Dorsolateral prefrontal cortex (tissue), 122 donors: ENCODE measurements at places on chromosomes 2 and 18.
A peak's percentile ranks its signal among the peaks of the same experiment; 100 is the strongest.

GRCh38 chr18:58529714-58530354 is 99.1 kb downstream of the ALPK2 start:
- peak; percentile 54 for DNase-seq

DNA sequence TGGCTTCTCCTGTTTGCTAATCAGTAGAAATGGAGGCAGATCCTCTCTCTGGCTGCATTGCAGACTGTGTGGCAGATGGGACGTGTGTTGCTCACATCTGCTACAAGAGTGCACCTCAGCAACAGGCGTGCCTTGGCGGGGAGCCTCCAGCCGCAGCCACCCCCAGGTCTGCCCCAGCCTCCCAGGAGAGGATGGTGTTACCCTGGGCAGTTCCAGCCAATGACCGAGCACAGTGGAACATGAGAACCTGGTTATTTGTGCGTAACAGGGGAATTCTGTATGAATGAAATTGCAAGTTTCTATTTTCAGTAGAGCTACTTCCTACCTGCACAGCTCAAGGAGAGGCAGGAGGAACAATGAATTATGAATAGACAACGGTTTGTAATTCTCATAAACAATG is 130.6 kb upstream of the CBLN2 start:
- no peak for DNase-seq

GRCh38 chr2:184830531-184830930 is 232.2 kb downstream of the ZNF804A start:
- DNase-seq, result no peak

DNA sequence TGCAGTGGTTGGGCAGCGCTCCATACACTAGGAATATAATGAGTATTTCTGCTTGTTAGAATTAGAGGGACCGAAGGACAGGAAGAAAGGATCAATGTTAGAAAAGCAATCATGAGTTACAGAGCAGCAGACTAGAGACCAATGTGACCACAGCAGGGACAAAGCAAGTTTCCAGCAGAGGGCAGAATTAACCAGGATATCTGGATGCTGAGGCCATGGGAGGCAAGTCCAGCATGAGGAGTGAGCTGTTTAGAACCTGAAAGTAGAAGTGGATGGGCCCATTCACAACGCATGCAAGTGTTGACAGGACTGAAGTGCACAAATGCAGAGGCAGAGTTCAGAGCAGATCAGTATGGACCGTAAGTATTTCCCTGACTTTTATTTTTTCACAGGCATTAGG is 910.4 kb upstream of the GYPC start:
- no peak for DNase-seq

- no peak for DNase-seq
Observed at GRCh38 chr2:109218087-109218791, 89.2 kb downstream of the SH3RF3 start.

DNA sequence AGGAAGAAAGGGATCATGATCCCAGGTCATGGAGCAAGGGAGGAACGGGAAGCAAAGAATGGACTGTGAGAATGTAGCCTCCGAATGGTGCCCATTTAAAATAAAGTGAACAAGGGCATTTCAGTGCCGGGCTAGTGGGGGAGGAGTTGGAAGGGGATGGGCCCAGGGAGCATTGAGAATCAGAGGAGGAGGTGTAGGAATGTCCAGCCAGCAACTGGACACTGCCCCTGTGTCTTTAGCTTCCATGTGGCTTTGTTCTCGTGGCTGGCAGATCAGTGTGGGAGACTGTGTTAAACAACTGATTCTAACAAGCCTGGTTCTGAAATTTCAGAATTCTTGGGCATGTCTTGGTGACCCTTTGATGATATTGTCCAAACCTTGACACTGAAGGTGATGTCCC is 1.4 kb upstream of the RNF103 start:
- DNase-seq, result peak; percentile 18

DNA sequence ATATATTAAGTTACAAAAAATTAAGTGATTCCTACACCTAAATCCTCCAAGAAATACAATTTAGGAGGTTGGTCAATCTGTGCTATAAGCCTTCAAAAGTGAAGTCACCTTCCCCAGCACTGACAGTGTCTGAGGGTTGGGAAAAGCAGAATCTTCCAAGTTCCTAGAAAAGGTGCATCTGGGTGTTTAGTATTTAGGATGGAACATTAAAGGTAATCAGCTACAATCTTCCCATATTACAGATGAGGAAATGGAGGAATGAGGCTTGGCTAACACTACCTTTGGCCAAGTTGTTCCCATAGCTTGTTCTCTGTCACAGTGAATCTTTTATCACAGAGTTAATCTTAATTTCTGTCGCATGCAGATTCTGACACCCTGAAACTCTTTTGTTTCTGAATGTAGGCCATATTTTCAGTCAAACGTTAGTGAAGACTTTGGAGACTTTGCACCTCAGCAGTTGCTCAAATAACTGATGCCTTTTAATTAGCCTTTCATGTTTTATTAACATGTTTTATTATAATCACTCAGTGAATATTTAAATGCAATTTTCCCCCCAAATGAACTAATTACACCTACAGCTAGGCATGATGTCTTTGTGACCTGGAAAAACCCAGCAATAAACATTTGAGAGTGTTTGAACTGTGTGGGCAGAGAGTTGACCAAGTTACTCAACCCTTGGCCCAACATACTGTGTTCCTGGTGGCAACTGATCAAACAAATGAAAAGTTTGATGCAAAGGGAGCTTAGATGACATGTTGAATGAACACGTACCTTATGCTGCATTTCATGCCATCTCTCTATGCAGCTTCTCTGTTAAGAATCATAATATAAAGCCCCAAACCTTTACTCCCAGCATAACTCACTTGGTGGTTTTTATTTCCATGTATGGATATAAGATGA is 17.6 kb downstream of the FN1 start:
- no peak for DNase-seq

DNA sequence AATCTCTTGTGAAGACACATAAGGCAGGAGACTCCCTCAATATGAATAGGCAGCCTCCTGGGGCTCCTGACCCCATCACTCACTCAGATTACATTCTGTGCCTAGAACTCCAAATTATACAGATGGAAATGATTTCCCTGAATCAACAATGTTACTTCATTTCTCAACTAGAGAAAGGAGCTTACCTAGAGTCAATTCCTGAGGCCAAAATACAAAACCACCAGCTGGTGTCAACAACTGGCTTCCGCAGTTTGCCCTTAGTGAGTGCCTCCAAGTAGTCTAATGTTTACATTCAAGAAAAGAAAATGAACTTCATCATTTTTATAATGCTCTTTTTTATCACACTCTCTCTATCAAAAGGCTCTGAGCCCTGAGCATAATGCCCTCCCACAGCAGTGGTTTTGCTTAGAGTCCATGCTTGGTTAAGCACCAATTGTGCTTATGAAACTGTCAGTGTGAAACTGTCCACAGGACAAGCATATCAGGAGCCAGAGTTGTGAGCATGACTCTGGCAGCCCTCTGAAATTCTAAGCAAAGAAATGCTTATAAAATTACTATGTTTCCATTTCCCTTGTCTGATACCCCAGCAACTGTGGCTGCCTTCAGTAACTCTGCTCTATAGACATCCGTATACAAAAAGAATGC is 305.7 kb upstream of the PKDCC start:
- no peak for DNase-seq

GRCh38 chr2:182428476-182428875 is 1.6 kb upstream of the PDE1A start:
- no peak for DNase-seq

GRCh38 chr2:240135706-240136012 is 446 bp downstream of the COPS9 start:
- no peak for DNase-seq
